Naive thymus-derived CD4-positive, alpha-beta T cell (primary cell): ENCODE measurements at places on chromosomes 3 and 15. TPM values are rescaled to one million over a fixed set of nuclear protein-coding genes. Genes with fewer than 3 reads are reported as not detected.

The PFKFB4 gene
- total RNA-seq = 3.0 TPM

The CLRN1 gene
- total RNA-seq = not detected

The CLDN18 gene
- total RNA-seq = not detected

The GHSR gene
- not detected for total RNA-seq

The HIGD2B gene
- total RNA-seq = 0.20 TPM in 1 of 2 replicates, not detected in the other

The ISLR2 gene
- total RNA-seq = not detected in 2 replicates

The ATP13A5 gene
- total RNA-seq = not detected in 2 replicates

The DISP2 gene
- 0.05 TPM for total RNA-seq

The EPHB3 gene
- 0.43 TPM for total RNA-seq

The NR2C2 gene
- 96.3 TPM for total RNA-seq

The LRRC28 gene
- 19.7 TPM for total RNA-seq

The UMPS gene
- total RNA-seq = 23.6 TPM

The CPEB1 gene
- total RNA-seq = 0.32 TPM

The LPCAT4 gene
- 92.3 and 95.5 TPM in 2 replicates for total RNA-seq

The ABHD17C gene
- total RNA-seq = 1.9 and 2.0 TPM in 2 replicates

The UTS2B gene
- not detected for total RNA-seq

The CPN2 gene
- not detected for total RNA-seq

The DGKG gene
- total RNA-seq = 0.50 TPM

The GXYLT2 gene
- total RNA-seq = not detected

The SEMA5B gene
- 0.51 TPM for total RNA-seq

The VIPR1 gene
- 133 TPM for total RNA-seq

The FOXB1 gene
- 0.89 and 0.97 TPM in 2 replicates for total RNA-seq

The THAP10 gene
- total RNA-seq = not detected in 2 replicates

The PLD1 gene
- total RNA-seq = 1.4 TPM

The RFTN1 gene
- 52.9 TPM for total RNA-seq

The PRSS50 gene
- total RNA-seq = 0.11 TPM

The IGDCC3 gene
- not detected for total RNA-seq

The TRPM1 gene
- total RNA-seq = not detected

The ARL6IP5 gene
- total RNA-seq = 124 TPM

The SMAD6 gene
- 0.38 and 0.63 TPM in 2 replicates for total RNA-seq
